SW 1271 (cell line): ENCODE measurements at places on chromosomes 5 and 9.

DNA sequence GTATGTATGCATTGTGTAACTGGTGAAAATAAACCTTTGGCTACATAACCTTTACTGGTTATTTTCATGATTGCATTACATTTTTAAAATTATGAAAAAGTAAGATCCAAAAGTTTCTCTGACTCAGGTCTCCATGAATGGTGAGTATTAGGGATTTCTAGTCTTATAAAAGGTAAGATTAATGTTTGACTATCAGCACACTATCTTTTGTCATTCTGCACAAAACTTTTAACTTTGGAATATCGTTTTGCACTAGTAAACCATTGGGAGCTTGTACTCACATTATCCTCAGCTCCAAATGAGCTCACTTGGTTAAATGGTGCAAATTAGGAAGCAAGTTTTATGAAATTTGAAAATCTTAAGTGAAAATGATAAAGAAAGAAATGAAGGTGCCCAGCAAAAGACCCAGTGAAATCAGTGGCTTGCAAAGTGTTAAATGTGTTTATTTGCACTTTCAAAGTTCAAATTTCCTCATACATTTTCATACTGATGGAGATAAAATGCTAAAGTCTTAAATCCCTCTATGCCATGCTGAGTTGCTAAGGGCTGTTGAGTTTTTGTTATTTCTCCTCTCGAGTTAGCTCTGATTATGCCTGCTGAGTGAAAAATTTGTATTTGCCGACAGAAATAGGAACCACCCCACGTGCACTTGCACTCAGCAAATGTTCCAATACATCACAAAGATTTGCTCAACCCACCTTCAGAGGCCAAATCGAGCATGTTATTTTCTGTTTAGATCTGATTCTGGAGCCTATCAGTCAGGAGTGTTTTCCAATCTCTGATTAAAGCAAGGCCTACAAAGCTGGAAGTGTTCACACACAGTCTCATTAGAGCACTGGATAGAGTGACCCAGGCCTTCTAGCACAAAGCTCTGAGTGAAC, 885.7 kb downstream of the NR2F1-AS1 start:
- no peak for DNase-seq

GRCh38 chr9:13360188-13360587, 80.7 kb upstream of the MPDZ start:
- DNase-seq = no peak

GRCh38 chr5:100110497-100110896, 424.7 kb upstream of the FAM174A start:
- no peak for DNase-seq

GRCh38 chr9:129464972-129465833, 155.7 kb downstream of the C9orf50 start:
- DNase-seq = no peak

- DNase-seq = no peak
These were observed 95.8 kb downstream of the PLPP1 start for GRCh38 chr5:55438998-55439397.

DNA sequence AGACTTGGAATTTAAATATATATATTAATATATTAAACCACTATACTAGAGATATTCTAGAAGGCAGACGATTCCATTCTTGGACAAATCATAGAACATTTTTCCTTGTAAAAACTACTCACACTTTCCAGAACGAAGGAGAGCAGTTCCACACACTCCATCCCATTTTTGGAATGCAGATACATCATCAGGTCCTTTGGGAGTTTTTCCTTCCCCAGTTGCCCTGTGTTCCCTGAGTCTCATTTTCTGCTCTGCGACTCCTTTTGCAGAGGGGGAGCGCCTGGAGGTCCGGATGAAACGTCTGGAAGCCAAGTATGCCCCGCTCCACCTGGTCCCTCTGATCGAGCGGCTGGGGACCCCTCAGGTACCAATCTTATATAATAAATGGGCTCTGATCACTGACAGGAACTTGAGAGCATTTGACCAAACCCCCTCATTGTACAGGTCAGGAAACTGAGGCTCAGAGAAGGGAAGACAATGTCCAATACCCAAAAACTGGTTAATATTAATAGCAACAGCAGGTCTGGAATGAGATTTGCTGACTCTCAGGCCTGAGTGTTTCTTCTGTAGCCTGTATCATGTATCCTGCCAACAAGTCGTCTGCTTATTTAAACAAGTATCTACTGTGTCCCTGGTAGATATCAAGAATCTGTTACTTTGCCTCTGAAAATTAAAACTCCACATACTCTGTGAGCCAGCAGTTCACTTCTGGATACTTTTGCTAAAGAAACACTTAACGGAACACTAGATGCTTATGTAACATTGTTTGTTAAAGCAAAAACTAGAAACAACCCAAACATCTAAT, 76.8 kb upstream of the NIPAL4 start:
- no peak for DNase-seq

- DNase-seq = no peak
These were observed 100.2 kb upstream of the ZNF366 start for GRCh38 chr5:72607381-72607780.

- DNase-seq = no peak
These were observed 5.5 kb downstream of the ARRDC1 start for GRCh38 chr9:137610944-137611343.

- DNase-seq = no peak
These were observed 5.3 kb downstream of the TXNDC15 start for GRCh38 chr5:134879456-134879855.

- no peak for DNase-seq
These were observed 38.0 kb downstream of the GADD45G start for GRCh38 chr9:89642789-89643188.
